ENCODE measurements at places on chromosomes 2 and 18.

- DNase-seq, result peak; percentile 91
Observed at GRCh38 chr2:32792416-32792815, 154.3 kb upstream of the LTBP1 start.

DNA sequence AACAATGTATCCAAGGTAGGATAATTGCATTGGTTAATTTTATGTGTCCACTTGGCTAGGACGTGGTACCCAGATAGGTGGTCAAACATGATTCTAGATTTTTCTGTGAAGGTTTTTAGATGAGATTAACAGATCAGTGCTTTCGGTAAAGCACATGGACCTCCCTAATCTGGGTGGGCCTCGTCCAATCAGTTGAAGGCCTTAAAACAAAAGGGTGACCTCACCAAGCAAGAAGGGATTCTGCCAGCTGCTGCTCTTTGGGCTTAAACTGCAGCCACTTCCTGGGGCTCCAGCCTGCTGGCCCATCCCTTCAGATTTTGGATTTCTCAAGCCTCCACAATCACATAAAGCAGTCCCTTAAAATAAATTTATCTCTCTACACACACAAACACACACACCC lies 226.1 kb upstream of the TPO start:
- no peak for DNase-seq

DNA sequence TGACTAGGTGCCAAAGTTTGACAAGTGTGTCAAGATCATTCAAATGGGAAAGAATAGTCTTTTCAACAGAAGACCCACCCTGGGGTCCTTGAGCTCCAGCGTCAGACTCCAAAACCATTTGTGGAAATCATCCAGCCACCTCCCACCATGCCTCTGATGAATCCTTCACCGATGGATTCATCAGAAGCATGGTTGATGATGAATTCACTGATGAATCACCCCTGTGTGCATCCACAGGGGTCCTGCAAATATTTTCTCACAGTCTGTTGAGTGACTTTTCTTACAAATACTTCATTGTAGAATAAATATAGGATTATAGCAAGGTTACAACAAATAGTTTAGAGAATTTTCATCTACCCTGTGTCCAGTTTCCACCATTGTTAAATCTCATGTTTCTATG lies 4.3 kb downstream of the UGT1A9 start:
- DNase-seq, result no peak

GRCh38 chr18:47968721-47969120 lies 38.3 kb upstream of the SMAD2 start:
- no peak for DNase-seq

DNA sequence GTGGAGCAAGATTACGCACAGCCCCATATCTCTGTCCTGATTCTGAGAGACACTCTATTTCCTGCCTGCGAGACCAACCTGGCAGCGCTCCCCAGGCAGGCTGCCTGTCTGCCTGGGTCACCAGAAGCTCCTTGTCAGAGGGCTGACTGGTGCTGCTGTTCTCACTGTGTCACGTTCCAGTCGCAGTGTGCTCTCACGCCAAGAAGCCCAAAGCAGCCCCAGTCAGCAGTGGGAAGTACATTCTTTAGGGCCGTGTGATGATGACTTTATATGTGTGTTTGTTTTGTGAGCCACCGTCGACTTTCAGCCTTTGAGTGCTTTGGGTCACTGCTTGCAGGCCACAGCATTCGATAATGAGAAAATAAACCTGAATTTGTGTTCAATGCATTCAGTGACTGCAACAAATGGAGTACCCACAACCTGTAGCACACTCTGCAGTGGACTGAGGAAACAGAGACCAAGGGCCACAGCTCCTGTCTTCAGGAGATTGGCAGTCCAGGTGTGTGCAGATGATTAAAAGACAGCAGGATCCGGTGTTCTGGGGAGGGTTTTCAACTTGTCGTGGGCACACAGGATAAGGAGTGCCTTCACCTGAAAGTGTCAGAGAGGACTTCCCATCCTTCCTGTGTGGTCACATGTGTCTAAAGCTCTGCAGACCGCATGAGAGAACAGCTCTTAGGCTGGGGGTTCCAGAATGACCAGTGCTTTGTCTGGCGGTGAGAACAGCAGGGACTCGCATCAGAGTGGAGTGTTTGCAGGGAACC lies 4.8 kb downstream of the TNFRSF11A start:
- DNase-seq, result peak; percentile 95

DNA sequence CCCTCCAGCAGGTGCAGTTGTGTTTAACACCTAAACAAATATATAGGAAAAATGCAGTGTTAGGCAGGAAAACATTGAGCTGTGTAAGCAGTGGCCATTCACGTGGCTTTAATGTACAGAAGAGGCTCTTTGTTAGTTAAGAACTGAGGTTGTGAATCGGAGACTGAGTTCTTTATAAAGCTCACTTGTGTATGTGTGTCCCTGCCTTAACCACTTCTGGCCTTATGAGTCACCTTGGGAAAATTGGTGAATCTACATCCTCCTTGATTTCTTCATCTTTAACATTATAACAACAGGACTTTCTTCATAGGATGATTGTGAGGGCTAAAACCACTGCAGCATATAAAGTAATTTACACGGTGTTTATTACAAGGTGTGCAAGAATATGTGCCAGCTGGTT lies 188.4 kb upstream of the TPO start:
- DNase-seq, result no peak

GRCh38 chr2:65383541-65384488 lies 48.6 kb downstream of the SPRED2 start:
- peak; percentile 6 for DNase-seq

- DNase-seq, result no peak
Observed at GRCh38 chr18:29285471-29285870, 1108.5 kb upstream of the CDH2 start.

DNA sequence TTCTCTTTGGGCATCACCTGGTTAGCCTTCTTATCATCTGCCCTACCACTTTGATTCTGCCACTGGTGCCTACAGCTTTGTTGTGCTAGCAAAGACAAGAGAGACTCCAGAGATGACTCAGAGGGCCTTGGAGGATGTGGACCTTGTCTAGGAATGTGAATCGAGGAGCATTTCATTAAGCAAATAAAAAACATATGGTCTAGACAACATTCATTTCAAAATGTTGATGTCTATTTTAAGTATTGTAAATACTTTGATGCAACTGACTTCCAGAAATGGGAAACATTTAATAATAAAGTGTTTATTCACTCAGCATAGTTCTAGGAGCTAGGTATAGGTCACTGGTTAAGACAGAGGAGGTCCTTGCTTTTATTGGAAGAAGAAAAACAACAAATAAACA lies 195.5 kb downstream of the CDCA7 start:
- DNase-seq, result no peak

- DNase-seq, result no peak
Observed at GRCh38 chr2:117832332-117832731, 17.8 kb downstream of the DDX18 start.

DNA sequence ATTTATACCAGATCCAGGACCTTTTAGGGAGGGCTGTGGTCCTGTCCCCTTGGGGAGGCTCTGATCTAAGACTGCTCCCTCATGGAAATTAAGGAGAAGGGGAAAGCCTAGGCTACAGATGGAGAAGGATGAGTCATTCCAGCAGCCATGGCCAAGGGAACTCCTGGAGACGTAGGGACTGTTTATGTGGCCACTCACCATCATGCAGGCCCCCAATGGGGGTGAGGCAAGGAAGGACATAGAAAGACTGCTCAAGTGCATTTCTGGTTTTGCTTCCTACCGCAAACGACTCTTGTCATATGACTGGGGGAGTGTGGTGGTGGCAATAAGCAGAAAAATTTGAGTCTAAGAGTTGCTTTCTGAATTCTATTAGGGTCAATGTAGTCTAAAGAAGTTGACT lies 54.0 kb upstream of the CYP1B1 start:
- no peak for DNase-seq

- DNase-seq, result no peak
Observed at GRCh38 chr2:21036708-21037670, 6.9 kb downstream of the APOB start.

GRCh38 chr2:236242057-236242495 lies 22.1 kb downstream of the ASB18 start:
- no peak for DNase-seq

DNA sequence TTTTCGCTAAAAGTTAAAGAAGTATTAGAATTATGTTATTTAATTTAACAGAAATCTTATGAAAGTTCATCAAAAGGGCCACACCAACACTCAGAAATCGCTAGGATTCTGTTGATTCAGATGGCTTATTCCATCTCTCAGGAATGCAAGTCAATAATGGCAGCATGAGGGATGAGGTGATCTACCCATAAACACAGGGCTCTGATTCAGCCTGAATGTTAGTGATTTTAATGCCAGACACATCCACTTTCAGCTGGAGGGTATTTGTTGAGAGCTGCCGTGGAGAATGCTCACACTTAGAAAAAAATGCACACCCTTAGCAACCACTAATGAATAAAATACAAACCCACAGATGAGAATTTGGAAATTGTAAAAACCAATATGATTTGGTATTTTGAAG lies 173.3 kb upstream of the ERBB4 start:
- no peak for DNase-seq

GRCh38 chr2:65390134-65390533 lies 42.3 kb downstream of the SPRED2 start:
- DNase-seq, result no peak

GRCh38 chr2:197502201-197502600 lies 2.0 kb downstream of the HSPE1 start:
- no peak for DNase-seq

DNA sequence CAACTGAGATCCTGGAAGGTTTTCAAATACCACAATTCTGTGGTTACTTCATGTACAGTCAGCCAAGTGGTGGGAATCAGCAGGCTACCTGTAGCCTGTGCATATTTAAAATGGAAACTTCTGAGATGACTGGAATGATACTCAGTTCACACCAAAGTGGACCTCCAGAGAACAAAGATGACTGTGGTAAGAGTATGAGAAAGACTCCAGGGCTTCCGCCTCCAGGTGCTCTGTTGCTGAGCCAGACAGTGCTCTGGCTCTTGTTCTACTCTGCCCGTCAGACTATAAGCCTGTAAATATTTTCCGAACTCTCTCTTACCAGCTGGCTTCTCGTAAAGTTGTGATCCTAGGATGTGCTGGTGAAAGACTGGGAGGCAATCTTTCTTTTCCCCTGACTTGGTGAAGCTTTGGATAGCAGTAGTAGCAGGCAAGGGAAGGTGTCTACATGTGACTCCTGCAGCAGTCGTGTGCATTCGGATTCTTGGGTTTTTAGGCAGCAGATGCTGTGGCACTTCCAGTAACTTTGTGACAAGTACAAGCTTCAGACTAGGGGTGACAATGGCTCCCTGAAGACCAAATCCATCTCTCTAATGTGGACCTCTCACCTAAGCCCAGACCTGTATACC lies 23.1 kb downstream of the ST3GAL5 start:
- DNase-seq, result no peak

- DNase-seq, result no peak
Observed at GRCh38 chr2:163373496-163373895, 362.3 kb downstream of the FIGN start.

DNA sequence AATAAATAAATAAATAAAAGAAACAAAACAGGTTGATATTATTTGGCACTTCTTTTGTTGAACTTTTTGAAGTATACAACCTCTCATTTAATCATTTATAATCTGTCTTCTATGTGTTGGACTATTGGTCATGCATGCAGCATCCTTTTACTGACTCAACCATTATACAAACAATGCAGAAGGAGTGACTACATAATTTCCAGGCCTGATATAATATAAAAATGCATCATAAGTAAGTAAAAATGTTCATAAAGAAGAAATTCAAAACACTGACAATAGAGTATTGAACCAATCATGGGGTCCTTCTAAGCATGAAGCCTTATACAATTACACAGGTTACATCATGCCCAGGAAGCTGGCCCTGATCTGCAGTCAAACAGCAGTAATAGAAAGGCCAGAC lies 141.5 kb upstream of the FN1 start:
- DNase-seq, result no peak

DNA sequence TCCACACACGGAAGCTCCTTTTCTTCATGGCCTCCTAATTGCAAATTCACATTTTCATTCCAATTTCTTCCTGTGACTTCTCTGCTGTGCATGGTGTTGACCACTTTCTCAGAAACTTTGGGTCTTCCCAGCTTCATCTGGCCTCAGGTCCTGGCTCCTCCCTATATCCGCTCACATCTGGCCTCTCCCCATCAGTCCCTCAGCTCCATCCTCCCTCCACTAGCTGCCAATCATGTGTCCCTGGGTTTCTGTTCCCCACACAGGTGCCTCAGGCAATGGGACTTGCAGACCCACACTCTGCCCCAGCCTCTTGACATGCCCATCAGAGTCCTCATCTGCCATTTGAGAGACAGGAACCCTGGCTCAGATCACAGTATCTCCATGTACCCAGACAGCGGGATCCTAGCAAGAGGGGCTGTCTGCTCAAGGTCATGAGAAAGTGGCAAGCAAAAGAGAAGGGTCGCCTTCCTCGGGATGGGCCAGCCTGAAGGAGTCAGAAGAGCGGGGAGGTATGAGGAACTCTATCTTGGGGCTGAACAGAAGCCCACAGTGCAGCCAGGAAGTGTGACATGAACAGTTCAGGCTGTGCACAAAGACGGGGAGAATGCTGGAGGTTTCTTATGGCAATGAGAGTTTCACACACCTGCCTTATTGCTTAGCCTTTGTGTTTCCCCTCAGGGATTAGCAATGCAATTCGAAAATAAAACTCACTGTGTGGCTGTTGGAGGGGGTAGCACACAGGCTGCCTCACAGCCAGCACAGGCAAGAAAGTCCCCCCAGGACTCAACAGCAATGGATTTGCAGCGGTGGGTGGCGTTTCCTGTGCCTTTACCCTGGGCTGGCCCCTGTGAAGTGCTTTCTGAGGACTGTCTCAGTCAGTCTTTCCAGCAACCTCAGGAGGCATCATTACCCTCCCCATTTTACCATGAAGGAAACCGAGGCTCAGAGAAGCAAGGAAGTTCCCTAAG lies 69.5 kb downstream of the COPS8 start:
- no peak for DNase-seq

GRCh38 chr18:57780706-57781347 lies 22.3 kb downstream of the ATP8B1 start:
- peak; percentile 88 for DNase-seq

DNA sequence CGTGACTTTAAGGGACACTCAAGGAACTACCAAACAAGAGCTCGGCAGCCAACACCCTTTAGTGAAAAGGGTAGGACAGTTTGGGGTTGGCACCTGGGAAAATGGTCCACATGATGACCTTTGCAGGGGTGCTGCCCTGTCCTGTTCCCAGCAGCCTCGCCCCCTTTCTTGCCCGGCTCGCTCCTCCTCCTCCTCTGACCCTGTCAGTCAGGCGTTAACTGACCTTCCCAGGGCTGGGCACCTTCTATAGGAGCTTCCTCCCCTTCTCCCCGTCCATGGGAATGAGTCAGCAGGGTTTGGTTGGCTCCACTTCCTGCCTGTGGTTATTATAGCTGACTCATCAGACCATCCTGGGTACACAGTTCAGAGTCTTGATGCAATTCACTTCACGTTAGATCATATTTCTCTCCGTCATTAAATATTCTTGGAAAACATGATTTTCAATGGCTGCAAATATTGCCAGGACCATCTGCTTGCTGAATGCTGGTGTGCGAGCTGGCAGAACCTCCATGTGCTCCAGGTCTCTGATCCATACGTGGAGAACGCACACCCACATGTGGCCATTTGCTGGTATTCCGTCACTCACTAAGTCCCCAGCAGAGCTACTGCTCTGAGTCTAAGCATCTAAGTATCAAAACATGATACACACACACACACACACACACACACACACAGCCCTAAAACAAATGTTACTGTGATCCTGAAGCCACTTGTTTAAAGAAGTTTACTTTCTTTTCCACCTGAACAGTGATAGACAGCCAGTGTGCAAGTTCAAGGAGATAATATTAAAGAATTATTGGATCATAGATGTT lies 185.0 kb downstream of the ANAPC1 start:
- peak; percentile 97 for DNase-seq

- DNase-seq, result peak; percentile 25
Observed at GRCh38 chr2:134368009-134368817, 114.3 kb downstream of the MGAT5 start.

GRCh38 chr2:148914463-148914862 lies 39.4 kb downstream of the KIF5C start:
- no peak for DNase-seq
